HT-29 (cell line): ENCODE measurements at places on chromosomes 12 and 14. TPM values are rescaled to one million over a fixed set of nuclear protein-coding genes. Genes with fewer than 3 reads are reported as not detected.

DNA sequence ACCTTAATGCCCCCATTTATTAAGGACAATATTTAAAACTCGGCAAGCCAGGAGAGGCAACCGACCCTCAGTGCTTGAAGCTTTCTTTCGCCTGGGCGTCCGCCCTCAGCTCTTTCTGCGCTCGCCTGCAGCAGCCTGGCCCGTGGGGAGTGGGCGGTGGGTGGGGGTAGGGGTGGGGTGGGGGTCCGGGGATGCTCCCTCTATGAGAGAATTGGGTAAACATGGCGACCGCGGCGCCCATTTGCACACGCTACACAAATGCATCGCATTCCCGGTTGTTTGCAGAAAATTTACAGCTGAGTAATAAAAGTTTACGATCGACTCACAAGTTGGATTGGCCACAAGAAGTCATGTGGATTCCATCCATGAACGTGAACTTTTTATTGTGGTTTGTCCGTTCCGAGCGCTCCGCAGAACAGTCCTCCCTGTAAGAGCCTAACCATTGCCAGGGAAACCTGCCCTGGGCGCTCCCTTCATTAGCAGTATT lies 7.7 kb downstream of the HOXC8 start:
- peak; percentile 79 for DNase-seq

The HOXC12 gene
- total RNA-seq: 0.05 TPM in 1 of 2 replicates, not detected in the other

The SAMD15 gene
- total RNA-seq: 0.20 and 0.23 TPM in 2 replicates

- no peak for DNase-seq
These were observed 23.3 kb upstream of the MYF6 start for GRCh38 chr12:80684077-80684495.

The PGAM5 gene
- 183 and 191 TPM in 2 replicates for total RNA-seq
